ENCODE measurements at places on chromosomes 16 and 17. TPM values are rescaled to one million over a fixed set of nuclear protein-coding genes. Genes with fewer than 3 reads are reported as not detected.

DNA sequence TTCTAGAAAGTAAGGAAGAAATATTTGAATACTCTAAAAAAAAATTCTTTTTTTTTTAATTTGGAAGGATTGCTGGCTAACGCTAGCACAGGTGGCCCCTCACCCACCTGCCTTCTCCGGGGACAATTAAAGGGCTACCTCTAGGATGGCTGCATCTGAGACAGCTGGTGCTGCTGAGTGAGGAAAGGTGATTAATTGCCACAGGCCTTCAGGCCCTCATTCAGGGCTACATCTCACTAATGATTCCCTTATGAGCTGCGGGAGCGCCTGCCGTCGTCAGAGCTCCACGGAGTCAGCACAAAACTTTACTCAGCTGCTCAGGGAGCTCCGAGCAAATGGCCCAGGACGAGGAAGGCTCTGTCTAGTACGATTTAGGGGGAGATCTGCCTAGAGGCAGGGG is 27.0 kb upstream of the AKTIP start:
- no peaks in the 10 kb centered on the region for H3K4me1 ChIP-seq
- H3K27ac ChIP-seq: no peak overlapping the region
- H3K27me3 ChIP-seq: no peaks in the 10 kb centered on the region

DNA sequence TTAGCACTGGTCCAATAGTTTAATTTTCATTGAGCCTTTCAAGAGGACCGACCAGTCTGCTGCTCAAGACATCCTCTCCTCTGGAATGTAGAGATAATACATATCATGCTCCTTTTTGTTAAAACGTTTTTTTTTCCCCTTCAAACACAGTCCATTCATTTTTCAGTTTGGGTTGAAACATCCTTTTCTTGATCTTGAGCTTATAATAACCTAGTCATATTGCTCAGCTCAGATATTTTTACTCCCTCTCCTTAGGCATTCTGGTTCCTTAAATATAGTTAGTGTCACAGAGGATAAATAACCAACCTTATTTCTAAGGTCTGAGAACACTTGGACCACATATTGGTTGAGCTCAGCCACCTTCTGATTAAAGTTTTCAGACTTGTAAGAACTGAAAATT is 12.8 kb downstream of the ANKRD40CL start:
- peaks cover 37% of the 10 kb centered on the region for H3K36me3 ChIP-seq
- DNase-seq: no peak
- H3K4me3 ChIP-seq: no peak overlapping the region
- no peaks in the 10 kb centered on the region for H3K4me1 ChIP-seq
- H3K27me3 ChIP-seq: no peaks in the 10 kb centered on the region
- H3K27ac ChIP-seq: no peak overlapping the region

GRCh38 chr16:4345836-4346781 is 5.0 kb downstream of the PAM16 start:
- DNase-seq: peak; percentile 70
- peaks cover 85% of the 10 kb centered on the region for H3K4me1 ChIP-seq
- peak overlapping the region; percentile 76 for H3K27ac ChIP-seq
- no peaks in the 10 kb centered on the region for H3K27me3 ChIP-seq
- H3K36me3 ChIP-seq: no peaks in the 10 kb centered on the region

DNA sequence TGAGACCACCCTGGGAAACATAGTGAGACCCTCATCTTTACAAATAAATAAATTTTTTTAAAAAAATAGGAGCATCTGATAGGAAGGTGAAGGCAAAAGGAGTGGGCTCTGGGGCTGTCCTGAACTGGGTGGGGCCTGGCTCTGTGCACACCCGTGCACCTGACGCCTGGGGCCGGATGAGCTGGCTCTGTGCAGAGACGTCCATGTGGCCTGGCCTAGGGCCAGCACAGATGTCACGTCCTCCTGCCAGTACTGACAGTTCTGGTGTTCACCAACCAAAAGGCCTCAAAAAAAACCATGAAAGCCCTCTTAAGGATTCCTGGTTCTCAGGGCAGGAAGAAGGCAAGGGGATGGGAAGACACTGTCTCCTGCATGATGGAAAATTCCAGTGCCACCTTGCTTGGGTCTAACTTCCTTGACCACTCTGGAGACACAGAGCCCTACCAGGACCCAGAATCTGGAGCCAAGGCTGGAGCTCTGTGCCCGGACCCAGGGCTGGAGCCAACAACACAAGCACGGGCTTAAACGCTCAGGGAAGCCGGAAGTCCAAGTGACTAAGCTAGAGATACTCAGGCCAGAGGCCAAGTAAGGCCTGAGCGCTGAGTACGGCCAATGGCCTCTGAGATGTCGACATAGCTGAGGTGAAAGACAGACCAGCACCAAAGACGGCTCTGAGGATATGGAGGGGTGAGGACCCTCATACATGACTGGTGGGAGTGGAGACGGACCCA is 32.9 kb downstream of the COPRS start:
- no peaks in the 10 kb centered on the region for H3K36me3 ChIP-seq
- no peaks in the 10 kb centered on the region for H3K27me3 ChIP-seq
- no peak for DNase-seq
- no peak overlapping the region for H3K4me3 ChIP-seq
- no peaks in the 10 kb centered on the region for H3K4me1 ChIP-seq

RDM1 gene
- not detected for total RNA-seq

LRRC75A gene
- total RNA-seq: 6.2 TPM

PABPN1L gene
- total RNA-seq: not detected
